A549 treated with AZD2906 at 1 μM for 4 hours (cell line): ENCODE measurements at places on chromosomes 11 and 22. TPM values are rescaled to one million over a fixed set of nuclear protein-coding genes. Genes with fewer than 3 reads are reported as not detected.

SLC6A5 gene
- total RNA-seq: not detected in 5 replicates

SLC5A4 gene
- total RNA-seq: not detected in 5 replicates

TMEM191B gene
- 0.65 to 1.2 TPM (median 1.0 TPM) in 5 replicates for total RNA-seq

SCO2 gene
- total RNA-seq: 3.2 to 9.1 TPM (median 4.7 TPM) in 5 replicates

SIK2 gene
- total RNA-seq: 7.4 to 9.1 TPM (median 9.0 TPM) in 5 replicates

GDPD4 gene
- total RNA-seq: not detected in 5 replicates

DRD4 gene
- total RNA-seq: 0.20 to 0.34 TPM (median 0.29 TPM) in 5 replicates

F2 gene
- total RNA-seq: 1.7 to 3.1 TPM (median 2.2 TPM) in 5 replicates

PPP1R14B gene
- 208 to 384 TPM (median 359 TPM) in 5 replicates for total RNA-seq

SLC15A3 gene
- total RNA-seq: not detected in 5 replicates

NFRKB gene
- 10.5 to 12.7 TPM (median 12.1 TPM) in 5 replicates for total RNA-seq

OR8A1 gene
- total RNA-seq: not detected in 5 replicates

ZMAT5 gene
- 13.4 to 20.1 TPM (median 19.1 TPM) in 5 replicates for total RNA-seq
